ENCODE measurements at places on chromosomes 5 and 9.
A peak's percentile ranks its signal among the peaks of the same experiment; 100 is the strongest.

DNA sequence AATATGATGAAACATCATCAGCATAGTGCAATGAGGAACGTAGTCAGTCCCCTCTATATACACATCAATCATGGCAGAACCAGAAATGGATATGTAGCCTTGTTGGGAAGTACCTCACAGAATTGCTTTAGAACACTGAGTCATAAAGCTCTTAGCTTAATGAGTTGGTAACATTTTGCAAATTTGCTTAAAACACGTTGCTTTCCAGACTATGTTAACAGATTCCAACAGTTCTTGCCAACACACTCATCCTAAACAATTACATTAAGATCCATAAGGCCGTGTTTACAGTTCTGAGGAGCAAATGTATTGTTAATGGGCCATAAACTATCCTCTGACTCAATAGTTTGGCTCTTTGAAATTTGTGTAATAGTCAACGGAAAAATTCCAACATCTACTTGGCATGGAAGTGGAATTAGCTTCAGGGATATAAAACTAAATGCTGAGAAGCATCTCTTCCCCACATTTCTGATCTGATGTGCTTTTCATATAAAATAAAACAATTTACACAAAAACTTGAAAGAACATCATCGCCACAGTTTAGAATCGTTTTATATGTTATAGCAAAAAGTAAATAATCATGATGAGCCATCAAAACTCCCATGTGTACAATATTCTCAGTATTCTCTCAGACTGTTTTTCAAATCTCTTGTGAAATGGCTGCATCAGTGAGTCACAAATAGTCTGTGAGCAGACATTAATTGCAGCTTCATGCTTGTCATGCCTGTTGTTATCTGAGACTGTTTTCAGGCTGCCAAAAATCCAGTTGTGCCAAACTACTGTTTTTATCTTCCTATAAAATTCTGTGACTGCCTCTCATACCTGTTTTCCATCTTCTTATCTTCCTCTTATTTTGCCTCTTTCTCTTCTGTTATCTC is 291.9 kb downstream of the COX7C start:
- DNase-seq, result no peak

- no peak for DNase-seq
Measured at GRCh38 chr9:36868586-36869282, 165.3 kb downstream of the PAX5 start.

DNA sequence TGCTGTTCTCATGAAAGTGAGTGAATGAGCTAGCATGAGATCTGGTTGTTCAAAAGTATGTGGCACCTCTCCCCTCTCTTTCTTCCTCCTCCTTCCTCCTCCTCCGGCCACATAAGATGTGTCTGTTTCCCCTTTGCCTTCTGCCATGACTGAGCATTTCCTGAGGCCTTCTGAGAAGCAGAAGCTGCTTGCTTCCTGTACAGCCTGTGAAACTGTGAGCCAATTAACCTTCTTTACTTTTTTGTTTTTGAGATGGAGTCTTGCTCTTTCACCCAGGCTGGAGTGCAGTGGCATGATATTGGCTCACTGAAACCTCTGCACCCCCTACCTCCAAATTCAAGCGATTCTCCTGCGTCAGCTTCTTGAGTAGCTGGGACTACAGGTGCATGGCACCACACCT is 6.1 kb downstream of the S100Z start:
- no peak for DNase-seq

- DNase-seq, result no peak
Measured at GRCh38 chr9:107190061-107190935, 92.8 kb upstream of the RAD23B start.

DNA sequence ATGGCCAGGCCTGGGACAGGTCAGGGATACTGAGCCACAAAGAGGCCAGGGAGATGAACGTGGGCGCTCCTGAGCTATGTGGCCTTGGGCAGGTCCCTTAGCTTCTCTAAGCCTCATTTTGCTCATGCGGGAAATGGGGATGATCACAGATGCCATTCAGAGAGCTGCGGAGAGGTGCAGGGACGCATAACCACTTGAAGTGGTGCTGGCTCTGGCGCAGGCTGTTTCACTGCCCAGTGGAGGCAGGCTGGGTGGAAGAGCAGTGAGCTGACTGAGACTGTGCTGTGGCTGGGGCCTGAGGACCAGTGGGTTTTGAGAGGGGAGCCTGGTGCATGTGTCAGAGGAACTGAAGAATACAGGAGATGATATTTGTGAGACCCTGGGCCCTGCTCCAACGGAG is 18.4 kb downstream of the CXXC5 start:
- no peak for DNase-seq

GRCh38 chr9:92911511-92912475 is 34.0 kb upstream of the ZNF484 start:
- no peak for DNase-seq

DNA sequence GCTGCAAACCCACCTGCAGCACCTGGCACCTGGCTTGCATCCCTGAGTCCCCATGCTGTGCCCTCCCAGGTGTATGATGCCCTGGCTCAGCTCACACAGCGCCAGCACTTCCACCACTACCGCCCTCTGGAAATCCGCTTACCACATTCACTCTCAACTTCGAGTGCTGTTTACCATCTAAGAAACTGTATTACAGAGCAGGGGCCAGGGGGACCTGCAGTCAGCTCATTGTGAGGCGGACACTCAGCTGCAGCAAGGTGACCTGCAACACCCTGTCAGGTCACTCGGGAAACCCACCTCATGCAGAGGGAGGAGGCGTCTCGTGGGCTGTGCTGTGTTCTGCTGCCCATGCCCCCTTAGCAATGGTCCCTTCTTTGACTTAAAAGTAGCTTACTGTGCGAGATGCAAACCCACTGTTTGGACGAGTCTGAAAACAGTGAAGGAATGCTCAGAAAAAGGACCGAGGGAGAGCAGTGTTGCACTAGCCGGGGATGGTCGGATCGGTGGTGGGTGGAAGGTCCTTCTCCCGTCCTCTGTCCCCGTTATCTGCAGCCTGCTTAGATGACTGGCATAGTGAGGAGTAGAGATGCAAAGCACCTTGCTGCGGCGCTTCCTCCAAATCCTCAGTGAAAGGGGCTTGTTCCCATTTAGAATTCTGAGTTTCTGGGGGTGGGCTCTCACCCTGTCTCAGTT is 55.2 kb upstream of the CTSL start:
- peak; percentile 60 for DNase-seq

- no peak for DNase-seq
Measured at GRCh38 chr5:147307170-147307569, 72.3 kb downstream of the STK32A start.

DNA sequence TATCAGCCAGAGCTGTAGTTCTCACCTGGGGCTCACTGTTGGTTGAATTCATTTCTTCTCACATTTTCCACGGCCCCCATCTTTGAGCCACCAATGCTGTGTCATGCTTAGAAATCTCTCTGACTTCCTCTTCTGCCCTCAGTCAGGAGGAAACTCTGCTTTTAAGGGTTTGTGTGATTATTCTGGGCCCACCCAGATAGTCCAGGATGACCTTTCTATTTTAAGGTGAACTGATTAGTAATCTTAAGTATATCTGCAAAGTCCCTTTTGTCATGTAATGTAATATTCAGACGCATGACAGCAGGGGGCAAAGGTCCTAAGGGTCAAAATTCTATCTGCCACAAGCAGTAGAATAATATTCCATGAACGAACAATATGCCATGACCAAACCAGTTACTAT is 88.4 kb downstream of the AK8 start:
- no peak for DNase-seq

DNA sequence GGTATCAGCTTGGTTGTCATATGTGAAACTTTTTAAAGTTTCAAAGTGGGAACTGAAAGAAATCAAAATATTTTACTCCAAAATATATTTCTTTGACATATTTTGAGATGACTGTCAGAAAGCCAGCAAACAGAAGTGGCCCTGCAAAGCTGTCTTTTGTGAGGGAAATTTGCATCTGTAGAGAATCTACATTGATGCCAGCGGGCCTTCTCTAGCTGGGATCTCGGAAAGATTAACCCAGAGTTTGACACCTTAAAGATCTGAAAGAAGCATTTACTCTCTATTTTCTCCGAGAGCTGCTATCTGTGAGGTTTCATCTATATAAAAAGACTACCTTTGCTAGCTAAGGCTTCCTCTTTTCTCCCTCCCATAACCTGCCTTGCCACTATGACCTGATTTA is 303.6 kb downstream of the FBXL17 start:
- no peak for DNase-seq

DNA sequence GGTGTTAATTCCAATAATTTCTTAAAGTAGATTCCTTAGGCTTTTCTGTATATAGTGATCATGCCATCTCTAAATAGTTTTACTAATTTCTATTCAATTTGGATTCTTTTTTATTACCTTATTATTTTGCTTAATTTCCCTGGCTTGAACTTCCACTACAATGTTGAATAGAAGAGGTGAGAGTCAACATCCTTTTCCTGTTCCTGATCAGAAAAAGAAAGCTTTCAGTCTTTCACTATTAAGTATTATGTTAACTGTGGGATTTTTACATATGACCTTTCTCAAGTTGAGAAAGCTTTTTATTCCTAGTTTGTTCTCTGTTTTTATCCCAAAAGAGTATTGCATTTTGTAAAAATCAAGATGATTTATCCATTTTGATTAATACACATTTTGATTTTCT is 574.5 kb upstream of the TLE4 start:
- no peak for DNase-seq

GRCh38 chr9:110109333-110110092 is 98.4 kb downstream of the C9orf152 start:
- no peak for DNase-seq

- peak; percentile 43 for DNase-seq
Measured at GRCh38 chr9:125988479-125989050, 241.4 kb downstream of the PBX3 start.

GRCh38 chr9:4530375-4530774 is 40.1 kb downstream of the SLC1A1 start:
- DNase-seq, result no peak
